ENCODE measurements at places on chromosomes 5 and 9. TPM values are rescaled to one million over a fixed set of nuclear protein-coding genes. Genes with fewer than 3 reads are reported as not detected.

RBM27 gene
- 37.4 TPM for total RNA-seq

F12 gene
- 3.2 TPM for total RNA-seq

SOHLH1 gene
- not detected for total RNA-seq

HNRNPAB gene
- total RNA-seq: 53.1 TPM

WDR38 gene
- total RNA-seq: not detected

YIPF5 gene
- 24.8 TPM for total RNA-seq

GNAQ gene
- 35.0 TPM for total RNA-seq

BRINP1 gene
- not detected for total RNA-seq

Measured in hematopoietic multipotent progenitor cell (in vitro differentiated cells).